GM23338 (cell line): ENCODE measurements at places on chromosomes 7 and 10.
A peak's percentile ranks its signal among the peaks of the same experiment; 100 is the strongest.

GRCh38 chr7:155803418-155804376 lies 8.6 kb downstream of the SHH start:
- peaks cover 100% of the 10 kb centered on the region for H3K27me3 ChIP-seq
- peaks cover 24% of the 10 kb centered on the region for H3K4me1 ChIP-seq
- no peak overlapping the region for H3K27ac ChIP-seq
- H3K36me3 ChIP-seq = no peaks in the 10 kb centered on the region
- peak; percentile 73 for DNase-seq

- DNase-seq = no peak
- H3K4me1 ChIP-seq = no peaks in the 10 kb centered on the region
- H3K36me3 ChIP-seq = no peaks in the 10 kb centered on the region
- H3K4me3 ChIP-seq = no peak overlapping the region
Observed at GRCh38 chr7:109476409-109476808, 906.7 kb downstream of the DNAJB9 start.

- no peak overlapping the region for H3K4me3 ChIP-seq
- H3K36me3 ChIP-seq = no peaks in the 10 kb centered on the region
- H3K4me1 ChIP-seq = no peaks in the 10 kb centered on the region
- no peak for DNase-seq
- H3K27me3 ChIP-seq = no peaks in the 10 kb centered on the region
- H3K27ac ChIP-seq = no peak overlapping the region
Observed at GRCh38 chr10:132099389-132100090, 33.8 kb downstream of the JAKMIP3 start.

DNA sequence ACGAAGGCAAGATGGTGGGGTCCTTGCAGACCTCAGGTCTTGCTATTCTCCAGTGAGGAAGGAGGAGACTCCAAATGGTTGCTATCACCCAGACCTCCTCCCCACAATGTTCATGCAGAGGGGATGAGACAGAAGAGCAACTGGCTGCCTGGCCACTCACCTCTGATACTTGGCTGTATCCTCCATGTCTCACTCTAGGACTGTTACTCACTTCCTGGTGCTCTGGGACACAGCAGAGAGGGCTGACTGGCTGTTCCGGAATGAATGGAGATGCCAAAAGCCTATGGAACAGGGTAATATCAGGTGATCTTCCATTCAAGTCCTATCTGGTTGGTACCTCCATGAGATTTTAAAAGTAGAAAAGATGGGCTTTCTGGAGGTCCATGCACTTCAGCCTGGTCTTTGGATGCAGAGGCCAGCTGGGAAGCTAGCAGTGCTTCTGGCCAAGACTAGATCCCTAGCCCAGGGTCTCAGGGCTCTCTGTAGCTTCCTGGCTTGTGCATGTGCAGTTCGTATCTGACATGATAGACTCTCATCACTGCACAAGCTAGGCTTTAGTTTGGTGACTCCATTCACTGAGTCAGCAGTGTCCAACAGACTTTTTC lies 27.0 kb upstream of the ABI1 start:
- no peaks in the 10 kb centered on the region for H3K36me3 ChIP-seq
- H3K27me3 ChIP-seq = no peaks in the 10 kb centered on the region
- no peak overlapping the region for H3K4me3 ChIP-seq
- DNase-seq = no peak
- H3K4me1 ChIP-seq = no peaks in the 10 kb centered on the region

GRCh38 chr7:69204943-69205342 lies 393.3 kb upstream of the AUTS2 start:
- H3K4me1 ChIP-seq = no peaks in the 10 kb centered on the region
- H3K27me3 ChIP-seq = no peaks in the 10 kb centered on the region
- H3K27ac ChIP-seq = no peak overlapping the region
- H3K4me3 ChIP-seq = no peak overlapping the region

DNA sequence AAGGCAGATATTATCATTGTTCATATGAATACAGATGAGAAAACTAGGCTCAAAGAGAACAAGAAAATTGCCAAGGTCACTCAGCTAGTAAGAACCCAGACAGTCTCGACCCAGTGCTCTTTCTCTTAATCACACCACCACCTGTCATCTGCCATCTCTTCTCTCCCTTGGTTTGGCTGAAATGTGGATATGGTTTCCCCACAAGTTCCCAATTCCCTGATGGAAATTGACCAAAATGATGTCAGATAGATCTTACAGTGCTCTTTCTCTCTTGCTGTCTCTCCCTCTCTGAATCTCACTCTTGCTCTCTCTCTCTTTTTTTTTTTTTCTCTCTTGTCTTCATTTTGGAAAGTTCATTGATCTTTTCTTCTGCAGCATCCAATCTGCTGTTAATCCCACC lies 9.1 kb downstream of the C10orf90 start:
- no peak for DNase-seq
- no peaks in the 10 kb centered on the region for H3K4me1 ChIP-seq
- no peak overlapping the region for H3K4me3 ChIP-seq
- no peaks in the 10 kb centered on the region for H3K36me3 ChIP-seq
- H3K27ac ChIP-seq = no peak overlapping the region

- no peak overlapping the region for H3K27ac ChIP-seq
- no peak overlapping the region for H3K4me3 ChIP-seq
- H3K36me3 ChIP-seq = no peaks in the 10 kb centered on the region
Observed at GRCh38 chr7:150479023-150479716, 28.7 kb downstream of the GIMAP8 start.

GRCh38 chr7:43925984-43926797 lies at the start of gene UBE2D4:
Gene UBE2D4, plus strand, starts transcription at chr7:43926436. Its CDS starts 97 bp downstream, at chr7:43926533.
- peak; percentile 82 for DNase-seq
- no peaks in the 10 kb centered on the region for H3K36me3 ChIP-seq
- peak within 1 kb of the TSS; percentile 62 for H3K4me3 ChIP-seq
- H3K27ac ChIP-seq = no peak within 1 kb of the TSS
- H3K4me1 ChIP-seq = no peaks in the 10 kb centered on the region
- H3K27me3 ChIP-seq = peaks cover 30% of the 10 kb centered on the region

DNA sequence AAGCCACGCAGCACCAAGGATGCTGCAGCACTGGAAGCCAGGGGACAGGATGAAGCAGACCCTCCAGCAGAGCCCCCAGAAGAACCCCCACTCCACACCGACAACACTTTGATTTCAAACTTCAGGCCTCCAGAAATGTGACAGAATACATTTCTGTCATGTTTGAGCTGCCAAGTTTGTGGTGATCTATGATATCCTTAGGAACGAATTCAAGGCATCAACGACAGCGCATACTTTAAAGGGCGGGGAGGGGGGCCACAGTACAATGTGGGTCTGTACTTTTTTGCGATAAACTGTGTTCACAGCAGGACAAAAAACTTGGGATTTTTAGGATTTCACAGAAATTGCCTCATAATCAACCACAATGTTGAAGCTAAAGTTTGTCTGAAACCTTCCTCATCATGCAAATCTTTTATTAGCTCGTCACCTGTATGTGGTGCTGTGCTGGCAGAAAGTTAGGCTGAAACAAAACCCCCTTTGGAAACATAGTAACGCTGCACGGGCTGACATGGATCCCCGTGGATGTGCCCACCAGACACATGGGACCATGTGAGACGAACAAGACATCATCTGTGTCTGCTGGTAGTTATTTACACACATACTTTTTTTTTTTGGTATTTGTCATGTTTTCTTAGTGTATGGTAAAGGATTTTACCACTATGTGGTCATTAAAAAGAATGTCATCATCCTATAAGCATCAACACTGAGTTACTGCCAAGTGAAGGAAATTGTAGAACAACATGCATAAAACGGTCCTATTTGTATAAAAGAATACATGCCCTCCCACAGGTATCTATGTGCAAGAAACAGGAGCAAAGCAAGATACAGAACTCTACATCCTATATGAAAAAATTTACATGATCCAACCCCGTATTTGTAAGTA lies 113.3 kb upstream of the AFAP1L2 start:
- no peaks in the 10 kb centered on the region for H3K27me3 ChIP-seq
- peaks cover 18% of the 10 kb centered on the region for H3K4me1 ChIP-seq
- H3K27ac ChIP-seq = 0 out of 2 replicates have a peak overlapping the region, but pooled peaks have one; percentile 10
- DNase-seq = no peak

DNA sequence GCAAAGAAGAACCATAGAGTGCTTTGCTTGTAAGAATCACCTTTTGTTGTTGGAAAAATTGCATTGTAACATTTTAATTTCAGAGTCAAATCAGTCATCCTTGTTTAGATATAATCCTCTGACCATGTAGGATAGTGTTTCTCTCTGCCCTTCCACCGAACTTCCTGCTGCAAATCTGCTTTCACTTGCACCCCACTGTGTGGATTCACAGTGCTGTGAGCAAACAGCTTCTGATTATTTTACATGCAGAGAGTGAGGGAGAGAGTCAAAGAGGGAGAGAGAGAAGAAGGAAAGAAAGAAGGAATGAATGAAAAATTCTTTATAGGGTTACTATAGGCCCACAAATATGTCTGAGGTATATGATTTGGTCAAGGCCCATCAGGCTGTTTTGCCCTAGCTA lies 30.0 kb upstream of the SEM1 start:
- peaks cover 18% of the 10 kb centered on the region for H3K4me1 ChIP-seq
- peak; percentile 18 for DNase-seq
- H3K4me3 ChIP-seq = peak overlapping the region; percentile 25; the same call in 1 of the 2 replicates
- H3K27me3 ChIP-seq = no peaks in the 10 kb centered on the region

GRCh38 chr10:20257422-20257821 lies 441.2 kb downstream of the PLXDC2 start:
- H3K27ac ChIP-seq = peak overlapping the region; percentile 23
- no peaks in the 10 kb centered on the region for H3K27me3 ChIP-seq
- DNase-seq = peak; percentile 91
- H3K4me3 ChIP-seq = no peak overlapping the region
- peaks cover 16% of the 10 kb centered on the region for H3K4me1 ChIP-seq

GRCh38 chr7:44056681-44057080 lies 8.7 kb downstream of the PGAM2 start:
- no peak overlapping the region for H3K27ac ChIP-seq
- no peak overlapping the region for H3K4me3 ChIP-seq
- H3K27me3 ChIP-seq = no peaks in the 10 kb centered on the region
- H3K36me3 ChIP-seq = no peaks in the 10 kb centered on the region; the same call in 1 of the 2 replicates

DNA sequence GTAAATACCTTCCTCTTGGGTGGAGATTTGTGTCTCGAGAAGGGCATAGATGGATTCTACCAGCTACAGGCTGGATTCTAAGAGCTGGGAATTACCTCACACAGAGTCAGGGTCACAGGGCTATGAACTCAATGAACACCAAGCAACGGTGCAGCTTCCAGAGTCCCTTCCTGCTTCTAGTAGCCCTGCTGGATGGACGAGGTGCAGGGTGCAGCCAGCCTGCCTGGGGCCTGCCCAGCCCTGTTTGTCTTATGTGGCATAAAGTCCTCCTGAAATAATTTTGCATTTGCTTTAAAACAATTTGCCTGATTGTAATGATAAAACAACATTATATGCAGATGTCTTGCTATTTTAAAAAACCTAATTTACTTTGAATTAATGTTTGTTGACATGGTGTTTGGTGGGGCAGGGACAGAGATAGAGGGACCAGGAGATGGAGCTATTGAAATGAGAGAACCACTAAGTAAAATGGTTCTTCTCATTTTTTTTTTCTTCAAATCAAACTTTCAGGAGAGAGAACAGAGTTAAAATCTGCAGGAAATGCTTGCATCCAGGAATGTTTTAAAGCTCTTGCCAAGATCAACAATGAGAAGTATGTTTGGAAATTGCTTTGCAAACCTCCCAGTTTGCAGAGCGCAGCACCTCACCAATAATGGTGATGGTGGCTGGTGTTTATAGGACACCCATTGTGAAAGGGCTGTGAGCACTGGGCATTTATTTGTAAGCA lies 305.4 kb upstream of the PODXL start:
- H3K36me3 ChIP-seq = no peaks in the 10 kb centered on the region
- H3K27me3 ChIP-seq = no peaks in the 10 kb centered on the region

GRCh38 chr10:59107147-59107546 lies 69.3 kb upstream of the PHYHIPL start:
- no peaks in the 10 kb centered on the region for H3K4me1 ChIP-seq
- no peak for DNase-seq
- H3K4me3 ChIP-seq = no peak overlapping the region
- H3K27ac ChIP-seq = no peak overlapping the region

DNA sequence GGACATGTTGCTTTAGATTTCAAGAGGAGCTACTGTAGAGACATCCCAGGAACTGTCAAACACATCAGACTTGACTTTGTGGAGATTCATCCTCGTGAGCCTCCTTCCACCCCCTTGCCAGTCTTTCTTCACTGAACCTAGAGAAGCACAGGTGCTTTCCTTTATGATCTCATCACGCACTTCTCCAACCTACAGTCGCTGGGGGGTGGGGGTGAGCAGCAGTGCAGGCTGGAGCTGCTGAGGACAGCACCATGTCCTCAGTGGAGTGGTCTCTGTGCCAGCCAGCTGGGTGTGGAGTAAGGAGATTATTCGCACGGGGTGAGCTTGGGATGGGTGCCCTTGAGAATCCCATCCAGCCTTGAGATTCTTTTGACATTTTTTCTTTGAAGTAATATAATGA lies 88.1 kb downstream of the VOPP1 start:
- H3K4me1 ChIP-seq = no peaks in the 10 kb centered on the region
- H3K36me3 ChIP-seq = no peaks in the 10 kb centered on the region
- no peak for DNase-seq
- H3K4me3 ChIP-seq = no peak overlapping the region
